ENCODE measurements at places on chromosomes 13 and 19. TPM values are rescaled to one million over a fixed set of nuclear protein-coding genes. Genes with fewer than 3 reads are reported as not detected.

Gene C19orf73
- total RNA-seq, result 1.6 TPM

Gene ZNF560
- 0.16 TPM for total RNA-seq

GRCh38 chr19:4445963-4446703, 11.5 kb downstream of the UBXN6 start:
- no peak overlapping the region for H3K4me3 ChIP-seq
- H3K27ac ChIP-seq, result no peak overlapping the region
- H3K36me3 ChIP-seq, result peaks cover 73% of the 10 kb centered on the region
- H3K4me1 ChIP-seq, result peaks cover 13% of the 10 kb centered on the region
- DNase-seq, result no peak

DNA sequence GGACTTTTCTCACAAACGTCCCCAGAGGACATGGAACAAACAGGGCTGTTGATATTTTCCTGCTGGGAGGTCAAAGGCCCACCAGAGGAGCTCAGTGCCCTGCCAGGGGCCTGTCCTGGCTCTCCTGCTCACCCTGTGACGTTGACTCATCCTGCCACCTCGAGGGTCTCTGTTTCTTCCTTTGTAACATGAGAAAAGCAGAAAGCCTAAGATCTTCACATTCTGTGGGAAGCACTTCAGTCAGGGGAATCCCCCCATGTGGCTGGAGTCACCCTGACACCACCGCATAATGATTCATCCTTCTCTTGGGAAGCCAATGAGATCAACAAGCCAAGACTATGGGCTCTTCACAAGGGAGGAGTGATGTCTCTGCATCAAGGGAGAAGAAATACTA, 147.9 kb downstream of the KATNAL1 start:
- no peak overlapping the region for H3K27ac ChIP-seq
- H3K36me3 ChIP-seq, result no peaks in the 10 kb centered on the region
- H3K4me3 ChIP-seq, result no peak overlapping the region
- peaks cover 19% of the 10 kb centered on the region for H3K27me3 ChIP-seq
- DNase-seq, result no peak
- H3K4me1 ChIP-seq, result no peaks in the 10 kb centered on the region

DNA sequence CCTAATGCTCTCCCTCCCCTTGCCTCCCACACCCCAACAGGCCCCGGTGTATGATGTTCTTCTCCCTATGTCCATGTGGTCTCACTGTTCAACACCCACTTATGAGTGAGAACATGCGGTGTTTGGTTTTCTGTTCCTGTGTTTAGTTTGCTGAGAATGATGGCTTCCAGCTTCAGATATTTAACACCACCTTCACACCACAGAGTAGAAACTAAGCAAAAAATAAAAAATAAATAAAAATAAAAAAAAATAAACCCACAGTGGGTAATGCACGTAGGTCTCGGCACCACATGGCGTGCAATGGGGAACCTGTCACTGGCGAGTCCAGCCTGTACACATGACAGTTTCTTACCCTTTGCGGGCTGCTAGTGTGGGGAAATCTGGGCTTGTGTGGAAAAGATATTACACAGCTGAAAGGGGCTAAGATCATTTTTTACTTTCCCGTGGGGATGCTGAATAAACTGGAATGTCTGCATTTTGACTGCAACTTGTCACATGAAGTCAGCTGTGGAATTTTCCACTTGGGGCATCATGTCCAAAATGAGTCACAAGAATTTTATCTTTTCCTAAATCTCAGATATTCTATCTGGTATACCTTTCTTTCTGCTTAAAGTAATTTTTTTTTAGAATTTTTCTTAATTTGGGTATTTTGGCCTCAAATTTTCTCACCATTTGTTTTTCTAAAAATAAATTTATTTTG, 170.5 kb downstream of the IRS2 start:
- no peak for DNase-seq
- no peaks in the 10 kb centered on the region for H3K36me3 ChIP-seq
- H3K27ac ChIP-seq, result no peak overlapping the region
- H3K4me3 ChIP-seq, result no peak overlapping the region
- H3K4me1 ChIP-seq, result no peaks in the 10 kb centered on the region
- H3K27me3 ChIP-seq, result no peaks in the 10 kb centered on the region

- no peaks in the 10 kb centered on the region for H3K36me3 ChIP-seq
- H3K27me3 ChIP-seq, result no peaks in the 10 kb centered on the region
- H3K4me1 ChIP-seq, result peaks cover 28% of the 10 kb centered on the region
- H3K4me3 ChIP-seq, result no peak overlapping the region
- peak overlapping the region; percentile 67 for H3K27ac ChIP-seq
Measured at GRCh38 chr13:23288564-23288963, 107.8 kb downstream of the SGCG start.

DNA sequence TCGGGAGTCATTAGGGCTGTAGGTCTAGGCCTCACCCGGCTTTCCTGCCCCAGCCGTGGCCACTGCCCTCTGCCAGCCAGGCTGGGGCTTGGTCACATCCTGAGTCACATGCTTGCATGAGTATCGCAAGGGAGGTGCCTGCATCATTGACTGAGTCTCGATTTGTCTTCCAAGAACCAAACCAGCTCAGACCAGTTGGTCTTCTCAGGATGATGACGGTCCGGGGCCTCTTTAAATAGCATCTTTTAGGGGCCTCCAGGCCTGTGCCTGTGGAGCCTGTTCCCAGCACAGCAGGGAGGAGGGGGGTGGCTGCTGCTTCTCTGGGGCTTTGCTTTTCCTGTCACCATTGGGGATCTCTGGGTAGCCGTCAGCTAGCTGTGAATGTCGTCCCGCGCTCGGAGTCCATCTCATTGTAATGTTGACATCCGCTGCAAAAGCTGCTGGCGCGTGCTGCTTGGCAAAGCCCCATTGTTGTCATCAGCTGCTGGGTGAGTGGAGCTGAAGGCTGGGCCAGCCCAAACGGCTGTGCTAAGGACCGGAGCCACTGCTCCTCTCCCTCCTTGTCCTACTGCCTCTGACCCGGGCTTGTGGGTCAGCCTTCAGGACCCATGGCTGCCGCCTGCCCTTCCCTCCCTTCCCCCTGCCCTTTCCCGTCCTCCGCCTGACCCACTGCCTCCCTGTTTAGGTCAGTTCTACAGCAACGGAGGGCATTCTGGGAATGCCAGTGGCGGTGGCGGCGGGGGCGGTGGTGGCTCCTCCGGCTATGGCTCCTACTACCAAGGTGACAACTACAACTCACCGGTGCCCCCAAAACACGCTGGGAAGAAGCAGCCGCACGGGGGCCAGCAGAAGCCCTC, 14.3 kb upstream of the QTRT1 start:
- H3K4me3 ChIP-seq, result no peak overlapping the region
- H3K36me3 ChIP-seq, result peaks cover 91% of the 10 kb centered on the region
- H3K27ac ChIP-seq, result peak overlapping the region; percentile 45
- no peaks in the 10 kb centered on the region for H3K27me3 ChIP-seq
- peaks cover 37% of the 10 kb centered on the region for H3K4me1 ChIP-seq
- peak; percentile 73 for DNase-seq

GRCh38 chr13:26132756-26133155, 80.9 kb upstream of the SHISA2 start:
- no peak for DNase-seq
- peaks cover 5% of the 10 kb centered on the region for H3K4me1 ChIP-seq
- no peaks in the 10 kb centered on the region for H3K36me3 ChIP-seq
- no peak overlapping the region for H3K4me3 ChIP-seq

GRCh38 chr19:17333611-17334413, 843 bp downstream of the ANO8 start:
- H3K36me3 ChIP-seq, result no peaks in the 10 kb centered on the region
- no peak for DNase-seq
- H3K27ac ChIP-seq, result peak overlapping the region; percentile 82

GRCh38 chr19:2327773-2328400, 499 bp downstream of the LSM7 start:
- no peak for DNase-seq
- peaks cover 20% of the 10 kb centered on the region for H3K36me3 ChIP-seq
- H3K4me1 ChIP-seq, result peaks cover 63% of the 10 kb centered on the region
- peak overlapping the region; percentile 97 for H3K4me3 ChIP-seq
- peak overlapping the region; percentile 88 for H3K27ac ChIP-seq

DNA sequence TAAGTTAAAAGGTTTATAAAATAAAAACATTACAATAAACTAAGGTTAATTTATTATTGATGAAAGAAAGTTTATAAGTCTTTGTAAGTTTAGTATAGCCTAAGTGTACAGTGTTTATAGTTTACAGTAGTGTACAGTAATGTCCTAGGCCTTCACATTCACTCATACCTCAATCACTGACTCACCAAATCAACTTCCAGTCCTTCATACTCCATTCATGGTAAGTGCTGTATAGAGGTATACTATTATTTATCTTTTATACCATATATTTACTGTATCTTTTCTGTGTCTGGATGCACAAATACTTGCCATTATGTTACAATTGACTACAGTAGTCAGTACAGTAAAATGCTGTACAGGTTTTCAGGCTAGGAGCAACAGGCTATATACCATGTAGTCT, 490.0 kb downstream of the GPC6 start:
- H3K27ac ChIP-seq, result no peak overlapping the region
- H3K4me1 ChIP-seq, result no peaks in the 10 kb centered on the region
- DNase-seq, result no peak
- no peak overlapping the region for H3K4me3 ChIP-seq

DNA sequence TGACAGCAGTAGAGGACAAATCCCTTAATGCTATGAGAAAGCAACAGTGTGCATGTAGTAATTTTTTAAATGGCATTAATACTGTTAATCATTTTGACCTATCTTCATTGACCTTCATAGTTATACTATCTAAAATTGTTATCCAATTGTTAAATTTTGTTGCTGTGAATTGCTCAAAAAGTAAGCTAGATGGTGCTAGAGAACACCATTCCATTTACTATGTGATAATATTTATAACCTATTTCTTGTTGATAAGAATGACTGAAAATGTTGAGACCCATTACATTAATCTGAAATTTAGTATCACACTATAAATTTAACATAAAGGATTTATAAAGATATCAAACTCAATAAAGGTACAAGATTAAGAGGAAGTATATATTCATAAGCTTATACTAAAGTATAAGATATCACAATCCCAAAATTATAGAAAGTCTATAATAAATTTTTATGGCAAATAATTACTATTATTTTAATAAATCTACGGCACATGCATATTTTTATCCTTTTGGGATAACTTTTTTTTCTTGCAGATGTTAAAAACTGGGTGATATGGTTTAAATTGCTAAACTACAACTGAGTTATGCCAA, 1573.3 kb downstream of the PCDH9 start:
- H3K36me3 ChIP-seq, result no peaks in the 10 kb centered on the region
- H3K27ac ChIP-seq, result no peak overlapping the region
- no peaks in the 10 kb centered on the region for H3K4me1 ChIP-seq
